ENCODE measurements at places on chromosomes 6 and 20.

GRCh38 chr20:3980260-3981131 lies 34.9 kb downstream of the RNF24 start:
- no peak for DNase-seq

- DNase-seq = no peak
Measured at GRCh38 chr6:25179051-25179778, 100.0 kb upstream of the CARMIL1 start.

DNA sequence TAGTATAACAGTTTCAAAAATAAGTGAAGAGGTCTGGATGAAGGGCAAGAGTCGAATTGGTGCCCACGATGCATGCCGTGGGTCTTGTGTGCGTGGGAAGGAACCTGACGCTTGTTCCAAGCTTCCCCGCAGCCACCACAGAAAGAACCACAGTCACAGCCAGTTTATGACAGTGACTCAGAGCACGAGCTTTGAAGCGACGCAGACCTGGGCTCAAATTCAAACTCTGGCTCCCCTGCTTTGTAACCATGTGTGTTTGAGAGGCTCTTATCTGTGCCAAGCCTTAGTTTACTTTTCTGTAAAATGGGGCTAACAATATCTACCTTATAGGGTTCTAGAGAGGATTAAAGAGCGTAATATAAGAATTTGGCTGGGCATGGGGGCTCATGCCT lies 65.5 kb downstream of the SYNJ2 start:
- no peak for DNase-seq

DNA sequence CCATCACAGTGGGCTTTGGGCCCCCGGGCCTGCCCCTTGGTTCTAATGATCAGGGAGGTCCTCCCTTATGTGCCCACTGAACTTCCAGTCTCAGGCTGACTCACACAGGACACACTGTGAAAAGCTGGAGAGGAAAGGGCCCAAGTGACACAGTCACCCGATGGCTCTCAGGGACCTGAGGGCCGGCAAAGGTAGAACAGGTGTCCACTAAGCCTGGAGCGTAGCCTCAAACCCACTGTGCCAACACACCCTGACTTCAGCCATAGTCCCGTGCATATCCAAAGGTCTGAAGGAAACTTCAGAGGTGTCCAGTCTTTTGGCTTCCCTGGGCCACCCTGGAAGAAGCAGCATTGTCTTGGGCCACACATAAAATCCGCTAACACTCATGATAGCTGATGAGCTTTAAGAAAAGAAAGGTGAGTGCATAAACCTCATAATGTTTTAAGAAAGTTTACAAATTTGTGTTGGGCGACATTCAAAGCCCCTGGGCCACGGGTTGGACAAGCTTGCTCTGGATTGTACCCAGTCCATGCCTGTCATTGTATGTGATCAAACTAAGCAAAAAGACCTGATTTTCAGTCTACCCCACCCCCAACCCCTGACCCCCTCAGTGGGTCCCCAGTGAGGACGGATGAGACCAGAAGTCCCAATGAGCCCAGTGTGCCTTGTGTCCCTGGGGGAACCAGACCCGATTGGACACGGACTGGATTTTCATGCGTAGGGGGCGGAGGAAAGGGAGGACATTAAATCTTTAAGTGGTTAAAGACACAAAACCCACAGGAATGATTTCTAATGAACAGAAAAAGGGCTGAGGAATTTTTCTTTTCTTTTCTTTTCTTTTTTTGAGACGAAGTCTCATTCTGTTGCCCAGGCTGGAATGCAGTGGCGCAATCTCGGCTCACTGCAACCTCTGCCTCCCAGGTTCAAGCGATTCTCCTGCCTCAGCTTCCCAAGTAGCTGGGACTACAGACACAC lies 6.1 kb downstream of the RAMACL start:
- no peak for DNase-seq

DNA sequence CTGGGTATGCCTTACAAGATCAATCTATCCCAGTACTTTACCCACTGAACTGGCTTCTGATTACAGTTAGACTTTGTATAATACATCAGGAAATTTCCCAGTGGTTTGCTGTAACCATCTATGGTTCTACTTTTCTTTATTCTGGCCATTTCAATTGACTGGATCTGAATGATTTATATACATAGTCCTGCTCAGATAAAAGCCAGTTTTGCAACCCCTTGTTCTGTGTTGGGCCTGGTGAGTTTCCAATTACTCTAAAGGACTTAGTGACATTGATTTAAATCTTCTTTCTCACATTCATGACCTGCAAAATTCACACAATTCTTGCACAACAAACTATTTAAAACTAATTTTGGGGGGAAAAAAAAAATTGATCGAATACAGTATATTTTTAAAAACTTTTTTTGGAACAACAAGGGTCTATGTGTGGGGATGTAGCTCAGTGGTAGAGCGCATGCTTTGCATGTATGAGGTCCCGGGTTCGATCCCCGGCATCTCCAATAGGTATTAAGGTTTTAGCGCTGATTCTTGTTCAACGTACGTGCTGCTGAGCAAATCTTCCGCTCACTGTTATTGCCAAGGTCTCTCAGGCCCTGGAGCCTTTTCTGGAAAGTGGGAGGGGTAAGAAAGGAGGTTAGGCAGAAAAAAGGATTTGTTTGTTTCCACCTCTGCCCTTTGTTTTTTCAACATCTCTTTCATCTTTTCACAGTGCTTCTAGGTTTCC lies 117.5 kb downstream of the GPX5 start:
- no peak for DNase-seq

DNA sequence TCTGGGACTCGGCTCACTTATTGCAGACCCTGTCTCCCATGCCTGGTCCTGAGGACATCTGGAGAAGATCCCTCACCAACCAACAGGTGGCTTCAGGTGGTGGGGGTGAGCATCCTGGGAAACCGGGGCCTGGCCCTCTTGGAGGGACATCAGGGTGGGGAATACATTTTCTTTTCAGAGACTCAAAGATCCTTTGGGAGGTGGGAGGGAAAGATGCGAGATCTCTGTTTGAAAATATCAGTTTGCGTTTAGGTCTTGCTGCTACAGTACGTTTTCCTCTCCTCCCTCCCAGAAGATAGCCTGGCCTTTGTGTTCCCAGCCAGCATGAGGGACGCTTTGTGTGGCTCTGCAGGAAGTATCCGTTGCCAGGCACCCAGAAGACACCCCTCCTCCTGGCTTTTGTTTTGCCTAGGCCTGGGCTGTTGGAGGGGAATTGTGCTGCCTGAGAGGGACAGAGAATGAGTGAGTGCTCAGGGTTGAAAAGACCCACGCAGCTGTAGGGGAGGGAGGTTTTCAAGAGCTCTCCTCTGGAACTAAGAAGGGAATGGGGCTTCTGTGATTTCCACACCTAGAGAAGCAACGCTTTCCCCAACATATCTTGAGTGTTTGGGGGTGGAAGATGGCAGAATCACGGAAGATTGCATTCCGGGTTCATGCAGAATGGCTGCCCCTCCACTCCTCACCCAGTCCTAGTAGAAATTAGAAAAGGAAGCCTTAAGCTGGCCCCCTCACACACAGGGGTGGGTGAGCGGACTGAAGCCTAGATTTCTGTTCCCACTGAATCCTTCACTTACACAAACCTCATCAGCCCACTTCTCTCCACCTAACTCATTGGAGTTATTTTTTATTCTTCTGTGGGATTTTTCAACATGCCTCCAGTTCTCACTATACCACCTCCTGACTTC lies 22.0 kb upstream of the SLC2A12 start:
- peak; percentile 94 for DNase-seq

GRCh38 chr20:25858495-25859425 lies 162.1 kb upstream of the ZNF337 start:
- no peak for DNase-seq

- DNase-seq = no peak
Measured at GRCh38 chr6:35471836-35472345, 3.7 kb downstream of the RPL10A start.

DNA sequence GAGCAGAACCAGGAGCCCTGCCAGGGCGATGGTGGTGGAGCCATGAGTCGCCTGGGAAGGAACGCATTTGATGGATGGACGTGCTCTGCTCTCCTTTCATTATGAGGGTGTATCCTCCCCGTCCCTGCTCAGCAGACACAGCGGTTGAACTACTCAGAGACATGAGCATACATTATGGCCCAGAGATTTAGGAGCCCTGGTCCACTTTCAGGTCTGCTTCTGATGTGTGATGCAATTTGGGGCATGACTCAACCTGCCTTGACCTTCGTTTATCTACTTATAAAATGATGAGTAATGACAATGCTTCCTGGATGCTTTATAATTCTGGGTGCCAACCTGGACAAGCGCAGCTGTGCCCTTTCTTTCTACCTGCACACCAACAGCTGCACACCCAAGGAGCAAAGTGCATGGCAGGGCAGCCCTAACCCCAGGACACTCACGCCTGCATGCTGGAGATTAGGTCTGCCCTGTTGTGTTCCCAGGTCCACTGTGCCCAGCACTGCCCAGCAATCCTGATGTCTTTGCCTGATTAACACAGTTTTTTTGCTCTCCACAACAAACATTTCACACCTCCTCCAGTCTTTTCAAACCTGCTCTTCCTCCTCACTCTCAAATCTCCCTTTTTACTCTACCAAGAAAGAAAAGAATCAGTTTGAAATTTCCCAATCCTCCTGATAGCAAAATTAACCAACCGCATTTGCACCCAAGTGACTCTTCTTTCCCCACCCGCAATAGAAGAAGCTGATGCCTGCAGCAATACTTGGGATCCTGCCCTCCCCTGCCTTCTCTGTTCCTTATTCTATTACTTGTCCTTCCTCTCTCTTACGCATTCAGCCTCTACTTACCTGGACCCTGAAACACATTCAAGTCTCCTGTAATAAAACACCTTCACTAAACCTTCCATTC lies 81.2 kb downstream of the EZR start:
- no peak for DNase-seq

DNA sequence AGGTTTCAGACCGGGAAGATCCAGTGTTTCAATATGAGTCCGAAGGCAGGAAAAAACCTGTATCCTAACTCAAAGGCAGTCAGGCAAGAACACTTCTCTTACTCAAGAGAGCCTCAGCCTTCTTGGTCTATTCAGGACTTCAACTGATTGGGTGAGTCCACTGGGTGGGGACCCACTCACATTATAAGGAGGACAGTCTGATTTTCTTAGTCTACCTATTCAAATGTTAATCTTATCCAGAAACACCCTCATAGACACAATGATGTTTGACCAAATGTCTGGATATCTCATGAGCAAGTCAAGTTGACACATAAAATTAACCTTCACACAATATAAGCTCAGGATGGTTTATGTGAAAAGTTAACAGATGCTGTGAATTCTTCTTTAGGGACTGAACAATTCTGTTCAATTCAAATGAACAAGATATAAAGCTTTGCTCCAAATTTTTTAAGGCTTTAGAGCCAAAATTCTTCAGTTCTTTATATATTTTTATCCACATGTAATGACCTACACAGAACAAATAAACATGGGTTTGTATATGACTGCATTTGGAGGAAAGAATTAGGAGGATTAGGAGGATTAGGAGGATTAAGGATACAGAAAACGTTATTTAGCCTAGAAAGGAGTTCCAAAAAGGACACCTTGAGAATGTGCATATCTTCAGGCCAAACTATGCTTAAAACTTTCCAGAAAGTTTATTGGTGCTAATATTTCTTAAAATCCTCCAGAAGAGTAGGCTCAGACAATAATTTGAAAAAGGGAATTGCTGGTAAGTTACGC lies 35.3 kb upstream of the LAMA2 start:
- DNase-seq = no peak

DNA sequence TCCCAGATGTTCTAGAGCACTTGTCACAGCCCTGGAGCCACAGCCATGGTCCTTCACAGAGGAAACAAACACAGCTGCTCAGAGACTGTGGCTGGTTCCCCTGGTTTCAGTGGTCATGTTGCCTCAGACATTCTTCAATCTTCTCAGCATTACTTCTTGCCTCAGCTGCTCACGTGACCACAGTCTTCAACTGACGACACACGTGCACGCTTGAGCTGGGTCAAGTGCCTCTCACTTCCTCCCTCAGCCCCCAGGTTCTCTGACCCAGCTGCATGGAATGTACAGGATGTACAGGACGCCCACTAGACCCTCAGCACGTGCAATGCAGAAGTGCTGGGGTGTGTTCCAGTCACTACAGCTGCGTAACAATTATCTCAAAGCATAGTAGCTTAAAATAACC lies 159.8 kb upstream of the GGTLC1 start:
- DNase-seq = no peak

- DNase-seq = no peak
Measured at GRCh38 chr6:14476793-14477531, 359.4 kb downstream of the CD83 start.

- no peak for DNase-seq
Measured at GRCh38 chr6:77292564-77293546, 170.4 kb downstream of the HTR1B start.

DNA sequence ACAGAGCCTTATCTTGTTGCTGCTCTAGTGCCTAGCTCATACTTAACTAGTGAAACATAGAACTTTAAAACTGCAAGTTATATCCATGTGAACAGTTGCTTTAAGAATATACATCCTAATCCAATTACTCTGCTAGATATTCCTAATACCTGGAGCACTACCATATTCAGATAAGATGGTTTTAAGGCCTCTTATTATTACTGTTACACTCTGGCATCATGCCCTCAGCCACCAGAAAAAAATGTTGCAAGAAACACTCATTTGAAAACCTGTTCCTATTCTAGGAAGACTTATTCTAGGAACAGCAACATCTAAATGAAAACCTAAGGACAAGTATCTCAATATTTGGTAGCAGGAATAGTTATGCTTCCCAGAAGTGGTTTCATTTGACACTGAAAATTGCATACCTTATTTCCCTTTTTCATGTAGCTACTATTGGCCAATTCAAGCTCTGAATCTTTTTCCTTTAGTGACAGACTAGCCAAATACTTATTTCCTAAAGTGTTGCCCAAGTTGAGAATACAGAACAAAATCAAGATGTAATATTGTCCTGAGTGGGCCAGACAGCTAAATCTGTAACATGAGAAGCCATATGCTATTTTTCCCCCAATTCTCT lies 4.8 kb upstream of the MTFR2 start:
- DNase-seq = no peak

GRCh38 chr20:62350098-62350628 lies 16.9 kb downstream of the LAMA5 start:
- no peak for DNase-seq

DNA sequence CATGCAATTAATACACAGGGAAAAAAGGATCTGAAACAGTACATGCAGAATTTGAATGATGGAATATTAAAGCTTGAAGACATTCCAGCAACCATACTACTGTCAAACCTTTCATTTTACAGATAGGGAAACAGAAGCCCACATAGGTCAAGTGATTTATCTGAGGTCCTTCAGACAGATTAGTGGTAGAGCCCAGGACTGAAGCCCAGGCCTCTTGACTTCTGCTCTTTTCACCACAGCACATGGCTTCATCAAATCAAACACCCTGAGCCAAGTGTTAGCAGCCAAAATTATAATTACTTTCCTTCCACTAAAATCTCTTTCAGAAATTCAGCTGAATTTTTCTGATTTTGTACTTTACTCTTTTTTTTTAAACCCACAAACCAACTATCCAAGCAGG lies 435.6 kb upstream of the RUNX2 start:
- DNase-seq = no peak

GRCh38 chr20:18314786-18315406 lies 26.6 kb downstream of the ZNF133 start:
- no peak for DNase-seq

- DNase-seq = no peak
Measured at GRCh38 chr6:159461266-159461665, 231.8 kb downstream of the SOD2 start.

- no peak for DNase-seq
Measured at GRCh38 chr20:13588049-13588448, 50.7 kb downstream of the TASP1 start.

Measured in NCI-H1417 treated with DMSO at 0.1 percent for 48 hours (cell line).